Occipital lobe (tissue), 3 donors: ENCODE measurements at places on chromosomes 12 and 14.
A peak's percentile ranks its signal among the peaks of the same experiment; 100 is the strongest.

DNA sequence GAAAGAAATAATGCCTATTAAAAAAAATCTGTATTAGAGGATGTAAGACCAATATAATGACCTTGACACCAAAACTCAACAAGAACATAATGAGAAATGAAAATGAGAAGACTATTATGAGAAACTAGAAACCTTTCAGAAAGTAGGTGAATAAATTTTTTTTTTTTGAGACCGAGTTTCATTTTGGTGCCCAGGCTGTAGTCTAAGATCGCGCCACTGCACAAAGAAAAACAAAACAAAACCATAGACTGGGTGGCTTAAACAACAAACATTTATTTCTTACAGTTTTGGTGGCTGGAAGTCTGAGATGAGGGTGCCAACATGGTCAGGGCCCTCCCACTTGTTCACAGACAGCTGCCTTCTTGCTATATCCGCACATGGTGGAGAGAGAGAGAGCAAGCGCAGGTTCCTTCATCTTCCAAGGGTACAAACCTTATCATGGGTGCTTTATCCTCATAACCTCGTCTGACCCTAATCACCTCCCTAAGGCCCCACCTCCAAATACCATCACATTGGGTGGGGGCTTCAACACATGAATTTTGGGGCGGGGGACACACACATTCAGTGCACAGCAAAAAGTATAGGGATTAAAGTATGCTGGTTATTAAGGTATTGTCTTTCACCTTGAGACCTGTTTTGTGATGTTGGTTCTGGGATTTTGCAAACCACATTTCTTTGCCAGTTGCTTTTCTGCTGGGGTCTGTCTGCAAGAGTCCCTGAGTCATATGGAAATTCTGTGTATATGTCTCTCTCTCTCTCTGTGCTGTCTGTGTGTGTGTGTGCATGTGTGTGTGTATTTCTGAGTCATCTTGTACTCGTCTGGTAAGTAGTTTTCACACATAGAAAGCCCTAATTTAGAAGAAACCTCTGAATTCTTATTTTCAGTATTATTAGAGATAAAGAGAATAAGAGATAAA lies 26.2 kb downstream of the ZCRB1 start:
- peak; percentile 3 for DNase-seq

DNA sequence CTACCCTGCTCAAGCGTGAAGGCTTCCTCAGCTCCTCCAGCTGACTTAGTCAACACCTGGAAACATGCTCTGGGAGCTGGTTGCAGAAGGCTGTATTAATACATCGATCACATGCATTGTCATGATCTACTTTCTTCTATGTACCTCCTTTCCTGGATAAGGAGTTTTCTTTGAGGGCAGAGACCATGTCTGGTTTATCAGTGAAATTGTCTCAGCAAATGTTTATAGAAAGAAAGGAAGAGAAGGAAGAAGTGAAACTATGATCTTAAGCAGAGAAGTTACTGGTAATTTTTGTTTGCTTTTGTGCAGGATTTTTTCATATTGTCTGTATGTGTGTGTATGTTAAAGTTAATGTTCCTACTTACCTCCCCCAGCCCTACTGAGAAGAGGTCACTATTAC lies 4.5 kb downstream of the DYRK4 start:
- no peak for DNase-seq

GRCh38 chr12:54258201-54258681 lies 21.7 kb downstream of the CBX5 start:
- no peak for DNase-seq

DNA sequence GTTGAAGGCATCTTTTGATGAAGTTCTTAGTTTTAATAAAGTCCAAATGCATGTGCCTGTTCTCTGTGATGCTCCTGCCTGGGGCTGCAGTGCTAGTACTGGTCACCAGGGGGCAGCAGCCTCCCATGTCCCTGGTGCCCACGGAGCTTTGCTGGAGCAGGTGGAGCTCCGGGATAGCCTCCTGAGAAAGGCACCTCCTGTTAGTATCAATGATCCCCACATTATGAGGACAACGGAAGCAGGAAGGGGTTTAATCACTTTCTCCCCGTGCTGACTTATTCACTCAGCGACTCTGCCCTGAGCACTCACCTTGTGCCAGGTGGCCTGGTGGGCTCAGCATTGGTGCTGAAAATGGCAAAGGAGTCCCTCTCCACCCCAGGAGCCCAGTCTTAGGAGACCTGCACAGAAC lies 123.0 kb upstream of the PZP start:
- DNase-seq, result peak; percentile 54

- no peak for DNase-seq
These were observed 27.4 kb downstream of the PCNX1 start for GRCh38 chr14:70934502-70935134.

GRCh38 chr12:77968021-77968420 lies 137.3 kb downstream of the NAV3 start:
- DNase-seq, result no peak

- DNase-seq, result no peak
These were observed 1337.6 kb downstream of the LRFN5 start for GRCh38 chr14:42944284-42944683.

DNA sequence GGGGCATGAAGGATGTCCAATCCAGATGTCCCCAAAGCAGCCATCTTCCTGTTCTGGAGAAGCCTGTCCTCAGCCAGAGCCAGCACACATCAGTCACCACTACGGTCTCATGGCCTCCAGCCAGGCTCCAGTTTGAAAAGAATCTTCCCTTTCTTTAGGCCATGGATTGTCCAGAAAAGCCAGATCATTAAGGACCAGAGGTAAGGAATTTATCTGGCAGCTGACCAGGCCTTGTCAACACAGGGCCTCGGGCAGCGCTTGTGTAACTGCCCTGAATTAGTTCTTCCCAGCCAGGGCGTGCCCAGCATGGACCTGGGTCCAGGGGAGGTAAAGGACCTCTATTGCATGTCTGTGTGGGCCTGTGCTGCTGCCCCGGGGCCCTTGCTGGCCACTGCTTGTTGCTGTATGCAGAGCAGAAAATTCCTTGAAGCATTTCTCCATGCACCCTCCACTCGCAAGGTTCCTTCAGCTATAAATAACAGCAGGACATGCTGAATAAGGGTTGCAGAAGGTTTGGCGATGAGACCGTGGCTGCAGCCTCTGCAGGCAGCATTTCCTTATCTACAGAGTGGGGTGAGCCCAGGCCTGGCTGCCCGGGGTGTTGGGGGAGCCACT lies 21.7 kb upstream of the VPS37B start:
- DNase-seq, result no peak

DNA sequence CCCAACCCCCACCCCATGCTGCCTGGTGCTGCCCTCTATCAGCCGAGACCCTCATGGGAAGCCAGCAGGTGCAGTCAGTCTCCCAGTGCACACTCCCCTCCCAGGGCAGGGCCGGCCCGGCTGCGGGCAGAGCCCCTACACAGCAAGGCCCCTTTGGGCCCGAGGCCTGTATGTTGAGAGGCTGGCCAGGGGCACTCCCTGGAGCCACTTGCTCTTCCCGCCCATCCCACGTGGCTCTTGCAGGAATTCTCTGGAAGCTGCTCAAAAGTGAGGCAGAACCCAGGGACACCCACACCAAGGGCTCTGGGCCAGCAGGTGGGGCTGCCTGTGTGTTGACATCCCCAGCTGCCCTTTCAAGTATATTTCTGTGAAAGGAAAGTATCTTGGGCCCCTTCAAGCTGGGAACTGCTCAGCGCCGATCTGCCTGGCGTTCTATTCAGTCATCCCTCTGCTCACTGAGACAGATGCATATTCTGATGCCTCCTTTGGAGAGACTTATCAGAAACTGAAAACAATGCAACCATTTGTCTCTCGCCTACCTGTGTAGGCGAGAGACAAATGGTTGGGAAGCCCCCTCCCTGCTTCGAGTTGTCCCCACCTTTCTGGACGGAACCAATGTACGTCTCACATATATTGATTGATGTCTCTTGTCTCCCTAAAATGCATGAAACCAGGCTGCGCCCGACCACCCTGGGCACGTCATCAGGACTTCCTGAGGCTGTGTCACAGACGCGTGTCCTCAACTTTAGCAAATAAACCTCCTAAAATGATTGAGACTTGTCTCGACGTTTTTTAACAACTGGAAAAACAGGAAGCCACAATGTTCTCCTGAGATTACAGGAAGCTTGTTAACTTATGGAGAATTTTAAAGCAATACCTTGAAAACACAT lies 6.0 kb downstream of the GPR132 start:
- no peak for DNase-seq

DNA sequence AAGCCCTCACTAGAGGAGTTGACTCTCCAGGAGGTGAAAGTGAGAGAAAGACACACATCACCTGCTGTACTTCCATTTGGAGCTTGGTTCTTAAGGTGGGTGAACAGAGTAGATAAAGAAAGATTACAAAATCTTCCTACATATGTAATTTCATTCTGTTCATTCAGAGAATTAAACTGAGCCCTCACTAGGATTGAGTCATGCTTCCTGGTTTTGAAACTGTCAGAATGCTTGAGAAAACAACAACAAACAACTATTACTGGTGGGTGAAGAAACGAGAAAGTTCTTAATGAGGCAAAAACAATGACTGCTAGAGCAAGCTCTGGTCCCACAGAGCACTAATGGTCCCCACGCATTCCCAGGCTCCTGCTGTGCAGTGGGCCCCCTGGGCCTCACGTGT lies 841.7 kb downstream of the VRK1 start:
- DNase-seq, result no peak

GRCh38 chr12:120257041-120257821 lies 8.3 kb downstream of the PXN start:
- no peak for DNase-seq

- no peak for DNase-seq
These were observed 41.8 kb downstream of the DGLUCY start for GRCh38 chr14:91155626-91156089.

DNA sequence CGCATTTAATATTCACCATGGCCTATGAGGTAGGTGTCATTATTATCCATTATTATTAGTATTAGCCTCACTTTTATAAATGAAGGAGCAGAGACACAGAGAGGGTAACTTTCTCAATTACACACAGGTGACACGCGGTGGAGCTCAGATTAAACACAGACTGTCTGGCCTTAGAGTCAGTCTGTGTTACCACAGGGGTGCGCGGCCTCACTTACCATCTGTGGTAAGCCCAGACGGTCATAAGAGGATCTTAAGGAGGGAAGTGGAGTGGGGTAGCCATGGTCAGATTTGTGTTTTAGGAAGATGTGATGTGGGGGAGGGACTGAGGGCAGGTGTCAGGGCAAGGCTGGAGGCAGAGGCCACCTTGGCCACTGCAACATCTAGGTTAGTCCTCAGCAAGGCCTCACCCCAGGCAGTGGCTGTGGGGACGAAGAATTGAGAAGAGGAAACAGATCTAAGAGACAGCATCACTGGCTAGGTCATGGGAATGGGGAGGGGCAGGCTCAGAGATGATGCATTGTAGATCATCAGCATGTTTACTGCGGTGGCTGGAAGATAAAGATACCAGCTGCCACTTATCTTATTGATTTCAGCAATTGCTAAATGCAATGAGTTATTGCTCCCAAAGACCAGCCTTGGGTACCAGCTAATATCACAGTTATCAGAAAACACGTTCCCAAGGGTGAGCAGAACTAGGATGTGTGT lies 67.1 kb downstream of the SERPINA3 start:
- no peak for DNase-seq

- DNase-seq, result no peak
These were observed 32.3 kb downstream of the KCNK13 start for GRCh38 chr14:90093942-90094595.

DNA sequence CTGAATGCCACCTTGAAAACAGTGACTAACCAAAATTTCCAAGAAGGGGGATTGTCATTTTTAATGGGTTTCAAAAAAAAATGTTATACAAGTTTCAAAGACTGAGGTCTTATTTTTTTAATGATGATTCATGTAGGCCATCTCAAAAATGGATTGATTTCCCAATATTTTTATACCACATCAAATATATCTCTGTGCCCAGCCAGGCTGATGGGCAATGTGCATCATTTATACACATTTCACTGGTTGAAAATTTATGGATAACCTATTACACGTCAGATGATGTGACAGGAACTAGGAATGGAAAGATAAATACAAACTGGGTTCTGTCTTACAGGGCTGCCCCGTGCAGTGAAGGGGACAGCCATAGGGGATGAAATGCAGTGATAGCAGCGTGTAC lies 112.7 kb upstream of the TMPO start:
- DNase-seq, result no peak

DNA sequence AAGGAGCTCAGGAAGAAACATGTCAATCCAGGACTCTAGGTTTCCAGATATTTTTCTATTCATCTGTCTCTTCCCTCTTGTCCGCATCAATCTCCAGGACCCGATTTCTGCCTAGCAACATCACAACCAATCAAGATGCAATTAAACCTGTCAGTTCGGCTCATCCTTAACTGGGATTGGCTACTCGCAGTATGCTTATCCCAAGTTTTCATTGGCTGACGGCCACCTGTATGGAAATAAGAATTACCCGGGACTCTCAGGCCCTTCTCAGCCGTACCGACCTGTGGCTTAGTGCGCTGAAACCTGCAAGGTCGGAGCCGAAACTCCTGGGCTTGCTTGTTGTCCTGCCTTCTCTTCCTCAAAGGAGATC lies 20.4 kb upstream of the ATP5MC2 start:
- peak; percentile 56 for DNase-seq

DNA sequence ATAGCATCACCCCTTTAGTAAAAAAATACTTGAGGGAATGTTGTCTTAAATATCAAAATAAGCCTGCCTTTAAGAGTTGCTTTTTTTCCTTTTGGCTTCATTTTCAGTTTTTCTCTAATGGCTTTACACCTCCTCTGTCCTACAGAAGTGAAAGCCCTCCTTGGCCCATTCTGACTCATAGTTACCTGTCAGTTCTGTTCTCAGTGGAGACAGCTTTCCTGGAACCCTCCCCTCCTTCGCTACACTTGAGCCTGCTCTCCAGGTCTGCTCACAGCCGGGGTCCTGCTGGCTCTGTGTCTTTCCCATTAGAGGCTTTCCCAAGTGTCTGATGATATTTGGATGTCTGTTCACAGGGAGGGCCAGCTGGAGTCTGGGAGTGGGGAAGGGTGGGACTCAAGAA lies 84.0 kb downstream of the PELI2 start:
- DNase-seq, result no peak

GRCh38 chr14:79057333-79057732 lies 887.2 kb downstream of the NRXN3 start:
- no peak for DNase-seq

GRCh38 chr14:79937433-79937832 lies 273.9 kb downstream of the DIO2 start:
- DNase-seq, result no peak

GRCh38 chr12:902581-902980 lies 46.9 kb downstream of the RAD52 start:
- DNase-seq, result no peak

- DNase-seq, result no peak
These were observed 2.1 kb upstream of the EIF4B start for GRCh38 chr12:53004178-53004577.

GRCh38 chr14:38329246-38329645 lies 73.4 kb upstream of the CLEC14A start:
- DNase-seq, result no peak

DNA sequence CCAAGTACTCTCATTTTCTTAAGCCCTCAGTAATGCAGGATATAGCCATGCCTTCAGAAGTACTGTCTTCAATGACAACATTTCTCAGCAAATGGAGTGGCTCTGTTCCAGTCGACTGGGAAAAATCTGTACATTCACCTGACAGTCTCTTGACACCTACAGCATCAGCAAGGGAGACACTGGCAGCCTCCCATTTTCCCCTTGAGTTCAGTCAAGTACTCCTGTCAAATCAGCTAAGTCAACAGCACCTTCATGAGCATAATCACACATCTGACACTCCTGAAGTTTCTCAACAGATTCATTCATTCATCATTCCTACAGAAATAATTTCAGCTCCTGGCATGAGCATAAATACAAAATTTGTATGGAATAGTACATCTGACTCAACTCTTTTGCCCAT lies 46.1 kb downstream of the INTS13 start:
- DNase-seq, result no peak

- no peak for DNase-seq
These were observed 17.3 kb upstream of the KLHL42 start for GRCh38 chr12:27762757-27763156.
